Activated T-cell treated with anti-CD3 and anti-CD28 coated beads, Interleukin-2, amount 50 U/mL, for 72 hours (primary cell): ENCODE measurements at places on chromosomes 1 and 21.

GRCh38 chr1:68429233-68429808, 20.4 kb downstream of the RPE65 start:
- H3K4me3 ChIP-seq, result no peak overlapping the region
- H3K4me1 ChIP-seq, result no peaks in the 10 kb centered on the region
- no peak overlapping the region for H3K27ac ChIP-seq
- no peak for DNase-seq
- no peaks in the 10 kb centered on the region for H3K36me3 ChIP-seq

DNA sequence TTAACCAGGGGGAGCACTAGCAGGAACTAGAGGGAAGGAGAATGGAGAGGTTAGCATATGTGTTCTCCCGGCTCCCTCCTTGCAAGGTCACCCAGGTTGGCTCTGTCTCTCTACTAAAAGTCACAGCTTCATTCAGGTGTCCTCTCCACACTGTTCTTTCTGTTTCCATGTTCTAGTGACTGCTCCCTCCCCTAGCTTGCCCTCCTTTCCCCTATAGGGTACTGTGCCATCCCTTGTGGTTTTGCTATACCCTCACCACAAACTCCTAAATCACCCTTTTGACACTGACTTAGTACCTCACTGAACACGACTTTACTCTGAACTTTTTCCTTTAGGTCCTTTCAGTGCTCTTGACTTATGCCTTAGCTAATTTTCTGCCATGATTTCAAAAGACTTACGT, 389.3 kb downstream of the ST6GALNAC3 start:
- H3K27ac ChIP-seq, result no peak overlapping the region
- no peak for DNase-seq
- H3K4me3 ChIP-seq, result no peak overlapping the region
- H3K27me3 ChIP-seq, result no peaks in the 10 kb centered on the region

DNA sequence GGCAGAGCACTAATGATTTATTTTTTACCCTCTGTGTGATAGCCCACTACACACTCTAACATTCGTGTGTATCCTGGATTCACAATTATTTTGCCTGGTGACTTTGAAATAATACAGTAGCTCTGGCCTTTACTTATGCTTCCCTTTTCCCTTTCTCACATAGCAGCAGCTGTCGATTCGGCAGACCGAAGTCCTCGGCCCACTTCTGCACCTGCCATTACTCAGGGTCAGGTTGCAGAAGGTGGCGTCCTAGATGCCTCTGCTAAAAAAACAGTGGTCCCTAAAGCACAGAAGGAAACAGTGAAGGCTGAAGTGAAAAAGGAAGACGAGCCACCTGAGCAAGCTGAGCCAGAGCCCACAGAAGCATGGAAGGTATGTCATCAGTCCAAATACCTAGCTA, 70.8 kb downstream of the TMEM200B start:
- H3K4me3 ChIP-seq, result no peak overlapping the region
- no peaks in the 10 kb centered on the region for H3K27me3 ChIP-seq
- no peaks in the 10 kb centered on the region for H3K4me1 ChIP-seq
- H3K36me3 ChIP-seq, result no peaks in the 10 kb centered on the region

GRCh38 chr21:26614251-26614650, 41.2 kb upstream of the CYYR1 start:
- H3K4me1 ChIP-seq, result no peaks in the 10 kb centered on the region
- no peaks in the 10 kb centered on the region for H3K27me3 ChIP-seq
- no peaks in the 10 kb centered on the region for H3K36me3 ChIP-seq

DNA sequence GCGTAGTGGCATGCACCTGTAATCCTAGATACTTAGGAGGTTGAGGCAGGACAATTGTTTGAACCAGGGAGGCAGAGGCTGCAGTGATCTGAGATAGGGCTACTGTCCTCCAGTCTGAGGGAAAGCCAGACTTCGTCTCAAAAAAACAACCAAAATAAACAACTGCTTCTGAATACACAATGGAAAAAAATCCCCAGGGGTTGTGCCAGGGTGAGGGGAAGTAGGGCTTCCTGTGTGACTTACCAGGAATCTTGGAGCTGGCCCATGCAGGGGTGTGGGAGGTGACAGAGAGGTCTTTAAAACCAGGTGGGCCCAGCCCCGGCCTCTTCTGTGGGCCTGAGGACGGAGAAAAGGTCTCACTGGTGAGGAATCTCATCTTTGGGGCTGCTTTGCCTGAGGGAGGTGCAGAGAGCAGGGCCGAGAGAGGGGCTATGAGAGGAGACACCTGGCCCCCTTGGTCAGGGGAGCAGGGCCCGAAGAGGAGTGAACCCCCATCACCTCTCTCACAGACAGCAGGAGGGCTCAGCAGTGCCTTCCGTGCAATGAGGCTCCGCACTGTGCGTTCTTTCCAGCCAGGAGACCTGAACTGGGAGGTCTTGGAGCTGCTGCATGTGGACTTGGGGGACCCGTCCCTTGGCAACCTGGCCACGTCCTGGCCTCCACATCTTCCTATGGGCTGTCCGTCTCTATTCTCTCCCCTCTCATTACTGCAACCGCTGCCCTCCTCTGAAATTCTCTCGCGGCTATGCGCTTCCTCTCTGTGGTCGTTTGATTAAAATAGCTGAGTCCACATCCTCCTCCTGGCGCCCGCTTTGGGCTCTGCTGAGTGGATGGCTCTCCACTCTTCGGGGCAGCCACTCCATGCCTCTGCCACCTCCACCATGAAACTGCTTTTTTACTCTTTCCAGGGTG, 10.7 kb downstream of the PLA2G5 start:
- no peak overlapping the region for H3K27ac ChIP-seq
- peaks cover 22% of the 10 kb centered on the region for H3K4me1 ChIP-seq
- peak; percentile 7 for DNase-seq
- no peak overlapping the region for H3K4me3 ChIP-seq
- peaks cover 60% of the 10 kb centered on the region for H3K27me3 ChIP-seq

GRCh38 chr1:54249819-54250435, 50.0 kb downstream of the MRPL37 start:
- DNase-seq, result no peak
- H3K4me1 ChIP-seq, result no peaks in the 10 kb centered on the region
- H3K27me3 ChIP-seq, result no peaks in the 10 kb centered on the region
- H3K36me3 ChIP-seq, result no peaks in the 10 kb centered on the region

DNA sequence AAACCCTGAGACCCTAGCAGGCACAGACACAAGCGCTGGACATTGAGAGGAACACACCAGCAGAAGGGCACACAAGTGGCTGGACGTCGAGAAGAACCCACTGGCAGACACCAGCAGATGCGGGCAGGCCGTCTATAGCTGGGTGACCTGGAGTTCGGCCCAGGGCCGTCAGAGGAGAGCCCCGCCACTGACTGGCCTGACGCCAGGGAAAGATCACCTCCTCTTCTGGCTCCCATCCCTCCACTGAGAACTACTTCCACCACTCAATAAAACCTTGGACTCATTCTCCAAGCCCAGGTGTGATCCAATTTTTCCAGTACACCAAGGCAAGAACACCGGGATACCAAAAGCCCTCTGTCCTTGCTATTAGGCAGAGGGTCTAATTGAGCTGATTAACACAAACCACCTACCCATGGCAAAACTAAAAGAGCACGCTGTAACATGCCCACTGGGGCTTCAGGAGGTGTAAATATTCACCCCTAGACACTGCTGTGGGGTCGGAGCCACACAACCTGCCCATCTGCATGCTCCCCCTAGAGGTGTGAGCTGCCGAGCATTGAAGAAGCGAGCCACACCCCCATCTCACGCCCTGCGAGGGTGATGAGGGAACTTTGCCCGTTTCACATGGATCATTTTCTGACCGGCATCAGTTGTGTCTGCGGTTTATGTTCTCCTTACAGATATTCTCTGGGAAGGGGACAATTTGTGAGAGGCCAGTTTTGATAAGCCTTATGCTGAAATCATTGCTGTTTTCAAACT, 104.8 kb downstream of the HLX start:
- no peak for DNase-seq
- no peak overlapping the region for H3K27ac ChIP-seq
- H3K4me1 ChIP-seq, result no peaks in the 10 kb centered on the region
- no peaks in the 10 kb centered on the region for H3K36me3 ChIP-seq

- H3K4me3 ChIP-seq, result peak overlapping the region; percentile 62
- H3K36me3 ChIP-seq, result no peaks in the 10 kb centered on the region
- peaks cover 88% of the 10 kb centered on the region for H3K4me1 ChIP-seq
- H3K27ac ChIP-seq, result peak overlapping the region; percentile 86
These were observed 181.8 kb upstream of the EDN2 start for GRCh38 chr1:41665962-41666917.

DNA sequence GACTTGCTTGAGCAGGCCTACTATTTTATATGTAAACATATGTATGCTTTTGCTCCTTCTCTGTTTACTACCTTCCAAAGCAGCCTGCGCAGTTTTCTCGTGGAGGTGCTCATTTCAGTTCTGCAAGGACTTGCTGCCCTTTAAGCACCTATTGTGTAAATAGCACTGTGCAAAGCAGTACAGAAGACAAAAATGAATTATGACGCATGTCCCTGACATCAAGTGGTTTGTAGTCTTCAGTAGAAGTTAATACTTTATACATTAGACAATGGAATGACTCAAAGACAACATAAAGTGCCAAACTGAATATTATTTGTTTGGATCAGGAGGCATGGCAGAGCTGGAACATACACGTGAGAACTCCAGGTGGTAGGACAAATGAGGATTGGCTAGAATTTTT, 611.7 kb downstream of the LMO4 start:
- no peak for DNase-seq
- H3K27me3 ChIP-seq, result peaks cover 6% of the 10 kb centered on the region
- H3K4me1 ChIP-seq, result no peaks in the 10 kb centered on the region
- no peak overlapping the region for H3K27ac ChIP-seq
- no peak overlapping the region for H3K4me3 ChIP-seq

GRCh38 chr1:25247829-25248754, 838 bp upstream of the RSRP1 start:
- peak overlapping the region; percentile 99 for H3K27ac ChIP-seq
- no peaks in the 10 kb centered on the region for H3K27me3 ChIP-seq
- peak overlapping the region; percentile 94 for H3K4me3 ChIP-seq
- no peak for DNase-seq

GRCh38 chr1:204104331-204105130, 31.6 kb downstream of the SOX13 start:
- peak overlapping the region; percentile 81 for H3K27ac ChIP-seq
- H3K36me3 ChIP-seq, result no peaks in the 10 kb centered on the region
- peaks cover 34% of the 10 kb centered on the region for H3K4me1 ChIP-seq

- H3K27me3 ChIP-seq, result no peaks in the 10 kb centered on the region
- H3K4me3 ChIP-seq, result no peak overlapping the region
- no peak for DNase-seq
- no peak overlapping the region for H3K27ac ChIP-seq
- H3K4me1 ChIP-seq, result peaks cover 13% of the 10 kb centered on the region
These were observed 335.7 kb upstream of the SNX7 start for GRCh38 chr1:98325646-98326440.

- H3K4me1 ChIP-seq, result peaks cover 63% of the 10 kb centered on the region
- no peaks in the 10 kb centered on the region for H3K27me3 ChIP-seq
- peak; percentile 37 for DNase-seq
- peak overlapping the region; percentile 86 for H3K4me3 ChIP-seq
- peaks cover 47% of the 10 kb centered on the region for H3K36me3 ChIP-seq
These were observed 2.3 kb downstream of the H3-3A start for GRCh38 chr1:226064816-226065248.

GRCh38 chr1:111842411-111842810, 86.7 kb downstream of the DDX20 start:
- DNase-seq, result no peak
- H3K36me3 ChIP-seq, result no peaks in the 10 kb centered on the region
- peaks cover 15% of the 10 kb centered on the region for H3K27me3 ChIP-seq
- H3K27ac ChIP-seq, result no peak overlapping the region
- H3K4me3 ChIP-seq, result no peak overlapping the region

- H3K36me3 ChIP-seq, result no peaks in the 10 kb centered on the region
- H3K27ac ChIP-seq, result no peak overlapping the region
- no peak overlapping the region for H3K4me3 ChIP-seq
These were observed 11.4 kb downstream of the VWA5B1 start for GRCh38 chr1:20302108-20302471.

DNA sequence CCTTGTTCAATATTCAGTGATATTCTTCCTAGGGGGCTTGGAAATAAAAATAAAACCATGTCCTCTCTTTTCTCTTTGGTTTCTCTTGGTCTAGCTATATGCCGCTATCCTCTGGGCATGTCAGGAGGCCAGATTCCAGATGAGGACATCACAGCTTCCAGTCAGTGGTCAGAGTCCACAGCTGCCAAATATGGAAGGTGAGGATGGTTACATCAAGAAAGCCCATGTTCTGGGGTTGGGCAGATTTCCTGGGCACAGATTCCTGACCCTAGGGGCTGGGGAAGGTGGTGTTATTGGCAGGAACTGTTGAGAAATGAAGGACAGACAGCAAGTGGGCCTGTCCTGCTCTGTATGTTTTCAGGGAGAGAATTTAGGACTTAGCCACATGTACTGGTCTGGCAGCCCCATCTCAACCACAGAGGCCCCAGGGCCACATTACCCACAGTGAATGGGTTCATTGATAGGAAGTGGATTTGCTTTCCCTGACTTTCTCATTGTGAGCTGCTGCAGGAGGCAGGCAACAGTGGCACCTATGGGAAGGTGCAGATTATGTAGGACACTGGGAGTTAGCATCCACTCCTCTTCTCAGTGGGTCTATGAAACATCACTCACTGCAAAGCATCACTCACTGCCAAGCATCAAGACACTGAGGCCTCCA, 37.4 kb upstream of the HSD17B7 start:
- H3K36me3 ChIP-seq, result no peaks in the 10 kb centered on the region
- no peak overlapping the region for H3K27ac ChIP-seq
- DNase-seq, result no peak
- H3K4me1 ChIP-seq, result no peaks in the 10 kb centered on the region
- no peaks in the 10 kb centered on the region for H3K27me3 ChIP-seq
- H3K4me3 ChIP-seq, result no peak overlapping the region

GRCh38 chr1:27531959-27532685, 42.2 kb upstream of the WASF2 start:
- H3K4me3 ChIP-seq, result no peak overlapping the region
- H3K4me1 ChIP-seq, result peaks cover 24% of the 10 kb centered on the region
- no peaks in the 10 kb centered on the region for H3K27me3 ChIP-seq
- H3K27ac ChIP-seq, result no peak overlapping the region

DNA sequence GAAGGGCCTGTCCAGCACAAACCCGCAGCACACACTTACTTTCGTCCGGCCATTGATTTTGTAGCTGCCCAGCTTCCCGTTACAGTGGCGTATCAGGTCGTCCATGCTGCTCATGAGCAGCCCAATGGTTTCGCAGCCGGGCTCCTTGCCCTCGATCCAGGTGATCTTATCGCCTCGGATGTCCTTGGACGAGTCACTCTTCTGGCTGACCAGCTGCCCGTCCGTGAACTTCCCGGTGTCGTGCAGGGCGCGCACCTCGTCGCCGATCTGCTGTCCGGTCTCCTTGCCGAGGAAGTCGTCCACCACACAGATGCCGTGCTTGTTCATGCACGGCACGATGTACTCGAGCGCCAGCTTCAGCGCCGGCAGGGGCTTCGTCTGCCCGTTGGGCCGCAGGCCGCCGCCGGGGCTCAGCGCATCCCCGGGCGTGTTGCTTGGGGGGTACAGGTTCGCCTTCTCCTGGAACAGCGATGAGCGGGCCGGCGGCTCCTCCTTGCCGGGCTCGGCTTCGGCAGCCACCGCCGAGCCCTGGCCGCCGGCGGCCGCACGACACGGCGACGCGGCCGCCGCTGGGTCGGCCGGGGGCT, 1.0 kb downstream of the EGLN1 start:
- peaks cover 48% of the 10 kb centered on the region for H3K4me1 ChIP-seq
- H3K27ac ChIP-seq, result peak overlapping the region; percentile 15
- peak; percentile 56 for DNase-seq
- H3K27me3 ChIP-seq, result peaks cover 7% of the 10 kb centered on the region
- peak overlapping the region; percentile 87 for H3K4me3 ChIP-seq

GRCh38 chr1:24321697-24322469, 2.7 kb downstream of the GRHL3 start:
- peaks cover 53% of the 10 kb centered on the region for H3K4me1 ChIP-seq
- H3K27ac ChIP-seq, result no peak overlapping the region
- H3K36me3 ChIP-seq, result no peaks in the 10 kb centered on the region
- DNase-seq, result peak; percentile 86
- H3K4me3 ChIP-seq, result peak overlapping the region; percentile 93
